Heart right ventricle (tissue), 16 donors: ENCODE measurements at places on chromosomes 4 and X. TPM values are rescaled to one million over a fixed set of nuclear protein-coding genes. Genes with fewer than 3 reads are reported as not detected.

The ATP2B3 gene
- total RNA-seq, result not detected

The TMEM47 gene
- total RNA-seq, result 27.7 TPM

The GAGE13 gene
- not detected for total RNA-seq

The GABRG1 gene
- total RNA-seq, result not detected

The MAGEB1 gene
- total RNA-seq, result not detected

The METAP1 gene
- total RNA-seq, result 54.2 TPM

The PAGE2 gene
- total RNA-seq, result not detected

The ADAMTS3 gene
- 0.45 TPM for total RNA-seq

The PSMD10 gene
- total RNA-seq, result 16.9 TPM

The DMRTC1B gene
- not detected for total RNA-seq

The NAP1L2 gene
- 13.3 TPM for total RNA-seq

The YY2 gene
- 1.0 TPM for total RNA-seq

The ZNF718 gene
- 2.8 TPM for total RNA-seq

The PCDH7 gene
- 164 TPM for total RNA-seq

The SPACA5 gene
- not detected for total RNA-seq

The USP51 gene
- total RNA-seq, result 2.4 TPM

The TRAPPC11 gene
- total RNA-seq, result 16.4 TPM

The ANKRD50 gene
- 7.4 TPM for total RNA-seq

The PDGFRA gene
- total RNA-seq, result 11.3 TPM

GRCh38 chr4:183240581-183241321 lies 79.3 kb downstream of the CLDN22 start:
- no peaks in the 10 kb centered on the region for H3K36me3 ChIP-seq
- H3K4me1 ChIP-seq, result peaks cover 8% of the 10 kb centered on the region
- H3K4me3 ChIP-seq, result no peak overlapping the region
- no peak overlapping the region for H3K27ac ChIP-seq
- DNase-seq, result no peak
- no peaks in the 10 kb centered on the region for H3K27me3 ChIP-seq

DNA sequence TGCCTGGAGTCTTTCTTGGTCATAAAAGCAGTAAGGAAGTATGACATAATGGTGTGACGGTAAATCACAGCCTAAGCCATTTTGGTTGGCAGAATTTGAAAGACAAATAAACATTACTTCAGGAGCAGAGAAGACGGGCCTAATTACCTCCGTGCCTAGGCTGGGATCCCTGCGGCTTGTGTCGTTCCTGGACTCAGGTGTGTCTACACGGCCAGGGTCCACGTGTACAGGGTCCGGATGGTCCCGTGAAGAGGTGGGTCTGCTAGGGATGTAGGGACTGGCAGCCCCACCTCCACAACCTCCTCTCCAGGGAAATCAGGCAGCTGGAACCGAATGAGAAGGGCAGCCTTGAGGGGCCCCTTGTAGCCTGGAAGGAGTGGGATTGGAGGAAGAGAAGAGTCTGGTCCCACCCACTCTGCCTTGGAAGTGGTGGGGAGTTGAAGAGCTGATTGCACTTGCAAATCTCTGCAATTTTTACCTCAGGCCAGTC lies 55.4 kb upstream of the PLAC1 start:
- no peaks in the 10 kb centered on the region for H3K4me1 ChIP-seq
- no peaks in the 10 kb centered on the region for H3K36me3 ChIP-seq
- H3K27me3 ChIP-seq, result peaks cover 28% of the 10 kb centered on the region
- H3K27ac ChIP-seq, result no peak overlapping the region
- H3K4me3 ChIP-seq, result no peak overlapping the region

DNA sequence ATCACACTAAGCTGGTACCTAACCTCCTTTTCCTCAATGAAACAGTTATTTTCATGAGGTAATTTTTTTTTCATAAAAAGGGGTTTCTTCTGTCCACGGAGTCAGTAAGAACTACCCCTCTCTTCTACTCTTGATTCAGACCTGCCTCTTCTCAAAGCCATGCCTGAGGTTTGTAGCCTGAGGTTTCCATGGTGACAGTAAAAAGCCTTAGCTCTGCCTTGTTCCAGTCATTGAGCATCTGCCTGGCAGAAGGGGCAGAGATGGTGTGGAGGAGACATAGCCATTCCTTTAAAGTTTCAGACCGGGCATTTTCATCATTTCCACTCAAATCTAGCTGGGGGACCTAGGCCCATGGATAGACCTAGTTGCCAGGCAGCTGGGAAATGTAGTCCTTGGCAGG lies 135.5 kb downstream of the REPS2 start:
- no peak overlapping the region for H3K4me3 ChIP-seq
- H3K36me3 ChIP-seq, result no peaks in the 10 kb centered on the region
- no peak for DNase-seq
- H3K27ac ChIP-seq, result no peak overlapping the region
- H3K27me3 ChIP-seq, result no peaks in the 10 kb centered on the region
- peaks cover 13% of the 10 kb centered on the region for H3K4me1 ChIP-seq

DNA sequence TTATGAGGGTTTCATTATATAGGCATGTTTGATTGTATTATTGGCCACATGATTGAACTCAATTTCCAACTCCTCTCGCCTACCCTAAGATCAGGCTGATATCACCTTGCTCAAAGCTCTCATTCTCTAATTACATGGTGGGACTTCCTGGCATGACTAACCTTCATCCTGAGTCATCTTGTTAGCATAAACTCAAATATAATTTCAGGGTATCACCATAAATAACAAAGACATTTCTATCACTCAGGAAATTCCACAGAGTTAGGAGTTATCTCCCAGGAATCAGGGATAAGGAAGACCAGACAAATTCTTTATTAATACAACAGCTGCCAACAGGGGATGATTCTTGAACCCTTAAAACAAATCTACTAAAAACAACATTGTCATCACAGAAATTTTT lies 90.7 kb downstream of the NDST3 start:
- DNase-seq, result no peak
- no peak overlapping the region for H3K27ac ChIP-seq
- no peaks in the 10 kb centered on the region for H3K27me3 ChIP-seq
- no peaks in the 10 kb centered on the region for H3K4me1 ChIP-seq

DNA sequence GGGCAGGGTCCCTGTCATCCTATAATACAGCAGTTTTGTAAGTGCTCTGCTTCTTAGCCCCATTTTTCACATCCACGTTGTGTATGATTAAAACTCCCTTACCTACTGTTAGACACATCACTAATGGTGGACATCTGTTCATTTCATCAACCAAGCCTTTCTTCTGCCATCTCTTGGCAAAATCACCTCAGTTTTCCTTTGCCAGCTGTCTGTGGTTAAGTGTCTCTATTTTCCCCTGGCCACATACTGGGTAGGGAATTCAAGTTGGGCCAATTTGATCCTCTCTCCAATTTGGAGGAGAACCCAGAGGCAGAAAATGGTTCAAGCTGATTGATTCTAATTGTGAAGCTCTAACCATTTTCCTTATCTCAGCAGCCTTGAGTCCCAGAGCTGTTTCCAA lies 436.1 kb downstream of the PCDH7 start:
- no peaks in the 10 kb centered on the region for H3K27me3 ChIP-seq
- DNase-seq, result no peak
- H3K36me3 ChIP-seq, result no peaks in the 10 kb centered on the region
- no peak overlapping the region for H3K4me3 ChIP-seq

DNA sequence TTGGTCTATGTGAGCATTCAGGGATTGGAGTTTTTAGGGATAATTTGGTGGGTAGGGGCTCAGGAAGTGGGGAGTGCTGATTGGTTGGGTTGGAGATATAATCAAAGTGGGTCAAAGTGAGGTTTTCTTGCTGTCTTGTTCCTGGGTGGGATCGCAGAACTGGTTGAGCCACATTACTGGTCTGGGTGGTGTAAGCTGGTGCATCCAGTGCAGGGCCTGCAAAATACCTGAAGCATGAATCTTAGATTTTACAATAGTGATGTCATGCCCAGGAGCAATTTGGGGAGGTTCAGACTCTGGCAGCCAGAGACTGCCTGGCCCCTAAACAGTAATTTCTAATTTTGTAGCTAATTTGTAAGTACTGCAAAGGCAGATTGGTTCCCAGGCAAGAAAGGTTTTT lies 665.6 kb upstream of the PRKX start:
- no peak overlapping the region for H3K4me3 ChIP-seq
- no peaks in the 10 kb centered on the region for H3K36me3 ChIP-seq
- no peak for DNase-seq
- H3K27ac ChIP-seq, result no peak overlapping the region

GRCh38 chrX:28188526-28188925 lies 207.3 kb upstream of the DCAF8L1 start:
- H3K4me1 ChIP-seq, result no peaks in the 10 kb centered on the region
- H3K27ac ChIP-seq, result no peak overlapping the region
- no peaks in the 10 kb centered on the region for H3K27me3 ChIP-seq
- no peak overlapping the region for H3K4me3 ChIP-seq
- no peaks in the 10 kb centered on the region for H3K36me3 ChIP-seq

DNA sequence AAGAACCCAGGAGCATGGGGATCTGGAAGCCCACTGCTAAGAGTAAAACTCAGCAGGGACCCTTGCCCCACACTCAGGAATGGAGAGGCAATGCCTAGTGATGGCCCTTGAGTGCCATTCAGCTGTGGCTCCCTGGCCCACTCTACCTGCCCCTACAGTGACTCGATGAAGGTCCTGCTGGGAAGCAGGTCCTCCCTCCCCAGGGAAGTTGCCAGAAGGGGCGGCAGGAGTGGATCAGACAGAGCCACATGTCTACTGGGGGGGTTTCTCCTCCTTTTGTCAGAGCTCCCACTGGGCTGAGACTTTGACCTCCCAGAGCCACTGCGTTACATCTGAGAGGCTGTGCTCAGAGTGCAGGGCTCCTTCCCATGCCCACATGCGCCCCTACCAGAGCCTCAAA lies 1.2 kb downstream of the SLC10A3 start:
- DNase-seq, result no peak
- peak overlapping the region; percentile 63 for H3K4me3 ChIP-seq
- H3K27me3 ChIP-seq, result no peaks in the 10 kb centered on the region

GRCh38 chr4:177125656-177126055 lies 184.0 kb upstream of the NEIL3 start:
- H3K27me3 ChIP-seq, result no peaks in the 10 kb centered on the region
- no peak overlapping the region for H3K4me3 ChIP-seq
- H3K36me3 ChIP-seq, result no peaks in the 10 kb centered on the region
- DNase-seq, result no peak

DNA sequence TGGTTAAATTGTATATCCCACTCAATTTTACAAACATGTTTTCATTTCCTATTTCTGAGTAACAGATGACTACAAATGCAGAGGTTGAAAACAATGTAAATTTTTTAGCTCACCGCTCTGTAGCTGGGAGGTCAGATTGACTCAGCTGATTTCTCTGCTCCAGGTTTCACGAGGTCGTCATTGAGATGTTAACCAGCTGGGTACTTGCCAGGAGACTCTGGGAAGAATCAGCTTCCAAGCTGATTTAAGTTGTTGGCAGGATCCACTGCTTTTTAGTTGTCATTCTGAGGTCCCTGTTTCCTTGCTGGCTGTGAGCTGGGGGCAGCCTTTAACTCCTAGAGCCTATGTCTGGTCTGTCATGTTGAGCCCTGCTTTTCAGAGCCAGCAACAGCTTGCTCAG lies 864.3 kb upstream of the AGA start:
- H3K4me3 ChIP-seq, result no peak overlapping the region
- no peak for DNase-seq
- no peaks in the 10 kb centered on the region for H3K36me3 ChIP-seq
- H3K27ac ChIP-seq, result no peak overlapping the region
- H3K4me1 ChIP-seq, result no peaks in the 10 kb centered on the region

DNA sequence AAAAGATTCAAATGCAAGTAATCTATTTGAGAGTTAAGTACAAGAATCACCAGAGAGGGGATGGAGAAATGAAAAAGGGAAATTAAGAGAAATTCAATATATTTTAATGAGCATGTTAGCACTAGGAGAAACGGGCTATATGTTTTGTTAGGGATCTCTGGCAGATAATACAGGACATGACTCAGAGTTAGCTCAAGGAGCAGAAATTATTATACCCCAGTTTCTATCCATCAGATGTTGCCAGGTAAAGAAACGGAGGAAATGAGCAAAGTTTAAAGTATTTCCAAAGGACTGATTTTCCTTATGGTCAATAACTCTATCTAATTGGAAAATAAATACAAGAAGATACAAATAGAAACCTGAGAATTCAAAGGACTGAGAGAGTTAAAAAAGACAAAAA lies 867.6 kb downstream of the TRAM1L1 start:
- no peaks in the 10 kb centered on the region for H3K36me3 ChIP-seq
- H3K4me1 ChIP-seq, result no peaks in the 10 kb centered on the region

- no peaks in the 10 kb centered on the region for H3K4me1 ChIP-seq
- H3K36me3 ChIP-seq, result no peaks in the 10 kb centered on the region
- H3K27me3 ChIP-seq, result peaks cover 32% of the 10 kb centered on the region
- peak overlapping the region; percentile 34 for H3K4me3 ChIP-seq
- DNase-seq, result no peak
Measured at GRCh38 chrX:40267334-40268187, 169.8 kb upstream of the BCOR start.

GRCh38 chrX:93422693-93423092 lies 250.7 kb downstream of the NAP1L3 start:
- no peaks in the 10 kb centered on the region for H3K36me3 ChIP-seq
- no peaks in the 10 kb centered on the region for H3K27me3 ChIP-seq
- H3K27ac ChIP-seq, result no peak overlapping the region
- DNase-seq, result no peak

- peaks cover 69% of the 10 kb centered on the region for H3K4me1 ChIP-seq
- DNase-seq, result no peak
- peaks cover 27% of the 10 kb centered on the region for H3K36me3 ChIP-seq
- no peak overlapping the region for H3K4me3 ChIP-seq
Measured at GRCh38 chr4:2254665-2255500, 7.0 kb downstream of the MXD4 start.

DNA sequence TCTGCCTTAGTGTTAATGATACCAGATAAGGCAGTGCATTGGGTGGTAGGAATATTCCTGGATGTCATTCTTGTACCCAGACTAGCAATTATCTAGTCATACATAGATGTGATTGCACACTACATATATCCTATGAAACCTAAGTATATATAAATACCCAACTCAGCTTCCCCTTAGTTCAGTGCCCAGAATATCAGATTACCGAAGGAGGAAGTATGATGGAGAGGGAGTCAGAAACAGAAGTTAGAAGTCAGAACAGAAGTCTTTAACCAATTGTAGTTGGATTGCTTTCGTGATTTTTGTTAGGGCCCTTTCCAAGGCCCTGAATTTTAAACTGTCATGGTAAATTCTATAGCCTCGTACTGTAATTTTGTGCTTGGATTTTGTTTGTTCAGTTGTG lies 42.9 kb downstream of the MOB1B start:
- peaks cover 19% of the 10 kb centered on the region for H3K4me1 ChIP-seq
- H3K36me3 ChIP-seq, result no peaks in the 10 kb centered on the region
- H3K27ac ChIP-seq, result peak overlapping the region; percentile 38
- DNase-seq, result no peak

GRCh38 chr4:172155838-172156345 lies 342.7 kb downstream of the GALNTL6 start:
- H3K4me1 ChIP-seq, result no peaks in the 10 kb centered on the region
- DNase-seq, result no peak
- H3K27me3 ChIP-seq, result no peaks in the 10 kb centered on the region
- no peak overlapping the region for H3K4me3 ChIP-seq
- H3K27ac ChIP-seq, result no peak overlapping the region

GRCh38 chr4:109044431-109044830 lies 258.0 kb downstream of the COL25A1 start:
- no peak overlapping the region for H3K27ac ChIP-seq
- H3K27me3 ChIP-seq, result no peaks in the 10 kb centered on the region
- DNase-seq, result no peak
- no peaks in the 10 kb centered on the region for H3K36me3 ChIP-seq
- peaks cover 11% of the 10 kb centered on the region for H3K4me1 ChIP-seq
